Left forelimb (tissue), 1 donor: ENCODE measurements at places on chromosomes 3 and 15.

- no peak for DNase-seq
Measured at GRCh38 chr15:49621887-49622286, 1.0 kb downstream of the DTWD1 start.

- DNase-seq: no peak
Measured at GRCh38 chr3:58566398-58567250, 10.6 kb downstream of the FAM107A start.

GRCh38 chr15:39770748-39771689, 11.6 kb downstream of the FSIP1 start:
- DNase-seq: no peak

DNA sequence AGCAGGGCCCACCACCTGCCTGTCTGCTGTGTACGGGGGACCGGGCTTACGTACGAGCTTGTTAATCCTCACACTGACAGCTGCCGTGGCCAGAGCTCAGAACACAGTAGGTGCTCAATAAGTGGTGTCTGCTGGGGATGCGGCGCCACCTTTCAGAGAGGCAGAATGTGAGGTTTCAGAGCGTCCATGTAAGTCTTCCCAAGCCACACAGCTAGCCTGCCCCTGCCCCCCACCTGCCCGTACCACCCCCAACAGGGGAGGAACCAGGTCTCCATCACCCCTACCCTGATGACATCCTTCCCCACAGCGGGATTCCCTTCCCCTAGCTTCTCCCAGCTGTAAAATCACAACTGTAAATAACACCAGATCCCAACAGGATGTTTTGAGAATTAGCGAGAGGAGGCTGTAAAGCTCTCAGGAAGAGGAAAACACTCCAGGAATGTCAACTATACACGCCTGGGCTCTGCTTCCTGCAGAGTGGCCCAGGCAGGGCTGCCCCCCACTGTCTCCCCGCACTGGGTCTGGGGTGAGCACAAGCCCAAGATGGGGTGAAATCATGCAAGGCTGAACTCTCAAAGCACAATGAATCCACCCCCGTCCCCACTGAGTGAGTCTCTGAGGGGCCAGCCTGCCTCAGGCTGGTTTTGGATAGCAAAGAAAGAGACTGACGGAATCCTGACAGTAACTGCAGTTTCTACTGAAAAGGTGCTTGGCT, 250.1 kb upstream of the LYSMD4 start:
- no peak for DNase-seq

- no peak for DNase-seq
Measured at GRCh38 chr3:132713977-132714727, 8.1 kb downstream of the NPHP3 start.

DNA sequence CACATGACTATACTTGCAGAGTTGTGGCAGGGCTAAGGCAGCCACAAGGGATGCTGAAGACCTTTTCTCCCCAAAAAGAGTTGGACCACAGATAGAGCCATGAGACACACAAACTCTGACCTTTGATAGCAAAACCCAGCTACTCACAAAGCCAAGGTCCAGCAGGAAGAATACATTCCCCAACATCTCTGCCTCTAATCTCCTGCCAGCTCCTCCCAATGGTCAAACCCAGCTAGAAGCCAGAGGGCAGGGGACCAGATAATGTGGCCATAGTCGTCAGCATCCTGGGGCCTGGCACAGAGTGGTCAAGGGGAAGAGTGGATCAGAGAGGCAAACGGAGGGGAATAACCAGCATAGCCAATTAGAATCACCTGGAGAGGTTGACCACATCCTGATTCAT, 28.2 kb downstream of the SLC6A1 start:
- no peak for DNase-seq

GRCh38 chr3:37202035-37202434, 27.7 kb upstream of the LRRFIP2 start:
- no peak for DNase-seq

- DNase-seq: peak; percentile 95
Measured at GRCh38 chr3:197736491-197737318, at the start of gene RUBCN. Gene RUBCN (minus strand): TSS chr3:197736904. CDS start chr3:197736719, 185 bp downstream.

DNA sequence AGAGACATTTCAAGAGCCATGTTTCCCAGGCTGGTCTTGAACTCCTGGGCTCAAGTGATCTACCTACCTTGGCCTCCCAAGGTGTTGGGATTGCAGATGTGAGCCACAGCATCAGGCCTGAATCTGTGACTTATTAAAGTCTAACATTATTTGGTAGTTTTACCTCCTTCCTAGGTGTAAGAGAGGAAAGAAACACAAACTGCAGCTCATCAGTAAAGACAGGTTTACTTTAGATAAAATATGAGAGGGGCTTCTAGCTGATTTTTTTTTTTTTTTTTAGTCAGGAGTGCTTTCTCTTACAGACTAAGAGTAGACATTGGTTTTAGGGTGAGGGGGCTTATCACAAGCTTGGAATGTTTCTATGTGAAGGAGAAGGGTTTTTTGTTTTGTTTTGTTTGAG, 63.9 kb upstream of the RNU6-1 start:
- DNase-seq: no peak

DNA sequence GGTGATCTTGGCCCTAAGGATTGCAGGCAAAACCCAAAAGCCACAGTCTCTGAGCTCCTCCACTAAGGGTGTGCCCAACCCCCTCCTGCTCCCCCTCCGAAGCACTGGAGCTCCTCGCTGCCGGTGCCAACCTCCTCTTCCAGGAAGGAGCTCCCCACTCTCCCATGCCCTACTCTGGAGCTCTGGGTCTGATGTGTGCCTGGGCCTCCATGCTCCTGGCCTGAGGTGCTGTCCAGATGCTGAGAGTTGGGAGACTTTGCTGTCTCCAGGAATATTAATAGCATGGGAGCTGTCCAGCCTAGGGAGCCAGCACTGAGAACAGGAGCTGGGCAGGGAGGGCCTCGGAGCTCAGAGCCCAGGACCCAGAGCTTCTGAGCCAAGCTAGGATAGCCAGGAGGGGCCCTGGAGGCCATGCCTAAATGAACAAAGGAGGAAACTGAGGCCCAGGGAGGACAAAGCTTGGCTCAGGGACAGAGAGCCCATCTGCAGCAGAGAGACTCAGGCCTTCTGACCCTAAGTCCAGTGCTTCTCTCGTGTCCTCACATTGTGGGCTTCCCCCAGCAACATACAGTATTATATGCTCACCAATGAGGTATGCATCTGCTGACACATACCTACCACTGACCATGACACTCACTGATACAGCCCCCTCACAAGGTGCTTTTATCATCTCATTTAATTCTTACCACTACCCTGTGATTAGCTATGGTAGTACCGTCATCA, 36.9 kb upstream of the HERC1 start:
- DNase-seq: peak; percentile 78

DNA sequence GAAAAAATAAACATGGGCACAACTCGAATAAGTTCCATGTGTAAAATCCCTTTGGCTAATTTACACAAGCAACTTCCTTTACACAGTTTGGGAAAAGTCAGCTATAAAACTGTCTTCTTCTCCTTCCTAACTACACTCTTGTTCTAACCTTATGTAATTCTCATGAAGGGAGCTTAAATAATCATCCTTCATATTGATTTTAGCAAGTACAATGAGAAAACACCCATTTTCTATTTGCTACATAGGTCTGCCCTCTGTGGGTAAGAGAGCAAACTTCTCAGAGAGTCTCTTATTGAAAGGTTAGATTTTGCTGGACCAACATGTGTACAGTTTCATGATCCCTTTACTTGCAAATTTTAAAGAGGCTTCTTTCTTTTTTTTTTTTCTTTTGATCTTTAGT, 398.5 kb downstream of the ROBO1 start:
- DNase-seq: no peak

DNA sequence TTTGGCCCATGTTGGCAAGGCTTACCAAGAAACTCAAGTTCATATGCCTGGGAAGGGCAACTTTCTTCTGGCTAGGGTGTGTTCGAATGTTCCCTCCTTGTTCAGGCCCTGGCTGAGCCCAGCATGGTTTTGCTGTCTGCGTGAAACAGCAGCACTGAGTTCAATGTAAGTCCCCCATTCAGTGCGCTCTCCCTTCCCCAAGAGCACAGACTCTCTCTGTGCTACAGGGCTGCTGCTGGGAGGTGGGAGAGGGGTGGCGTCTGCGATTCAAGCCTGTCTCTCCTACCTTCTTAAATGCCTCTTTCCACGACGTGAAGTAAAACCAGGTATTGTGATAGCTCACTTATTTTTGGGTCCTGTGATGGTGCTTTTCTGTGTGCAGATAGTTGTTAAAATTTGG, 289.3 kb upstream of the GOLIM4 start:
- no peak for DNase-seq

GRCh38 chr3:97793420-97794019, 28.3 kb upstream of the CRYBG3 start:
- no peak for DNase-seq

DNA sequence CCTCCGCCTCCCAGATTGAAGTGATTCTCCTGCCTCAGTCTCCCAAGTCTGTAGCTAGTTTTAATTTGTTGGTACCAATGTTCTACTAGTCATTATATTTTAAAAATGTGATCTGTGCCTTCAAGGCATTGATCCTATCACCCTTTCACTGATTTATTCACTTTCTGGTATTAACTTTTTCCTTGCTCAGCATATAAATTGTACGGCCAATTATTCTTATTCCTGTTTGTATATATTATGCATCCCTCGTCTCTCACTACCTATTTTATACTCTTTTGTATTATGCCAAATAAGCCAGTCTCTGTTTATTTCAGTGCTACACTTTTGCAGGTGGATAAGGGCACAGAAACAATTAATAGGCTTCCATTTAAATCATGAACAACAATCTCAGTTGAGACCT, 620.2 kb upstream of the BCHE start:
- no peak for DNase-seq

- DNase-seq: no peak
Measured at GRCh38 chr15:76678766-76679165, 226.4 kb downstream of the SCAPER start.

GRCh38 chr3:152770296-152770695, 64.6 kb upstream of the P2RY1 start:
- no peak for DNase-seq

GRCh38 chr3:143103652-143104051, 15.9 kb upstream of the CHST2 start:
- no peak for DNase-seq

DNA sequence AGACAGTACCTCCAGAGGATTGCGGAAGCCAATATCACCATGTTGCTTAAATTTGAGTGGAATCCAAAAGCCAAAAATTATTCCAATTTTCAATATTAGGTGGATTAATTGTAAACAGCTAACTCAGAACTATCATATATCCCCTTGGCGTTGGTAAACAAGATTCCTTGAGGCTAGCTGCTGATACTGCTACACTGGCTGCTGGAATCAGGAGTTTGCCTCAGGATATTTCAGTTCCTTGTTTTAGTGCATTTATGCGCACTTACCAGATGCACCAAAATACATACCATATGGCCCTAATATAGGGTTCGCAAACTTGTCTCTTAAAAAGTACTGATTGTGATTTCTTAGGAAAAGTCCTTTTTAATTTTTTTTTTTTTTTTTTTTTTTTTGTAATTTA, 605.2 kb upstream of the NAALADL2 start:
- no peak for DNase-seq

GRCh38 chr3:37543666-37544065, 318.0 kb upstream of the CTDSPL start:
- no peak for DNase-seq

DNA sequence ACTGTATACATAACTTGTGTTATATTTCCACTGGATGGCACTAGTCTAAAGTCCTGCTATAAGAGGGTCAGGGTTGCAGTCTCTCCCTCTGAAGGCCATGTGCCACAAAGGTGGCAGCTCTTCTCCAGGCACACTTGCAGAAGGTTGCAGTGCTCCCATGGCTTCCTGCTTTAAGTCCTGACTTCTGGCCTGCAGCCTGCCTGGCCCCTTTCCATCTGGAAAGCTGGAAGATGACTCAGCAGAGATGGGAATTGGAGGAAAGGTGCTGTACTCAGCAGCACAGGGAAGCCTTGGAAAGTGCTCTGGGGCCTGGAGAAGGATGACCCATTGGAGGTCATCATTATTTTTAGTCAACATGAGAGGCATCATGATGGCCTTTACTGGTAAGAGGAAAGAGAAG, 40.9 kb upstream of the MRPL3 start:
- no peak for DNase-seq

DNA sequence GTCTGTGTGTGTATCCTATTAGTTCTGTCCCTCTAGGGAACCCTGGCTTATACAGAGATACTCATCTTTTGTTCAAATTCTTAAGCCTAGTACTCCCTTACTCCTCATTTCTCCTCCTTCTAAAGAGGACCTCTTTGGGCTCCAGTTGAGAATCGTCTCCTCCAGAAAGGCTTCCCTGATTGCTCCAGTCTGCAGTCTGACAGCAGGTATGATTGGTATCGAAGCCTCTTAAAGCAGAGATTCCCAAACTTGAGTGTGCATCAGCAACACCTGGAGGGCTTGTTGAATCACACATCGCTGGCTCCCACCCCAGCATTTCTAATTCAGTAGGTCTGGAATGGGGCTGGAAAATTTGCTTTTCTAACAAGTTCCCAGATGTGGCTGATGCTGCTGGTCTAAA, 60.9 kb upstream of the NMNAT3 start:
- no peak for DNase-seq

GRCh38 chr3:8885536-8886316, 77.5 kb downstream of the RAD18 start:
- DNase-seq: no peak

GRCh38 chr3:5116538-5116937, 5.6 kb upstream of the ARL8B start:
- no peak for DNase-seq

DNA sequence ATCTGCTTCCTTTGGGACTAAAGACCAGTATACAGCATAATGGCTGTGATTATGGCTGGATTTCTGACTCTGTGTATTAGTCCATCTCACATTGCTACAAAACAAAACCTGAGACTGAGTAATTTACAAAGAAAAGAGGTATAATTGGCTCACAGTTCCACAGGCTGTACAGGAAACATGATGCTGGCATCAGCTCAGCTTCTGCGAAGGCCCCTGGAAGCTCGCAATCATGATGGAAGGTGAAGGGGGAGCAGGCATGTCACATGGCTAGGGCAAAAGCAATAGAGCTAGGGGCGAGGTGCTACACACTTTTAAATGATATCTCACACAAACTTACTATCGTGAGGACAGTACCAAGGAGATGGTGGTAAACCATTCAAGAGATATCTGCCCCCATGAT, 68.0 kb upstream of the GADL1 start:
- no peak for DNase-seq

DNA sequence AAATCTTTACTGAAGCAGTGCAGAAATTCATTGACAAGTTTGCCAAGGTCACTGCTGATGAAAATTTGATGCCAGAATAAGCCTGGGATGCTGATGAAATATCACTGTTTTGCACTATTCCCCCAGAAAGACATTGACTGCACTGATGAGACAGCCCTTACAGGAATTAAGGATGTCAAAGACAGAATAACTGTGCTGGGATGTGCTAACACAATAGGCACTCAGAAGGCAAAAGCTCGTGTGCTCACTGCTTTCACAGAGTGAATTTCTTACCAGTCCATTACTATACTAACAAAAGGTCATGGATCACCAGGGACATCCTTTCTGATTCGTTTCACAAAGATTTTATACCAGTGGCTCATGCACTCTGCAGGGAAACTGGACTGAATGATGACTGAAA, 69.4 kb downstream of the MCF2L2 start:
- no peak for DNase-seq

DNA sequence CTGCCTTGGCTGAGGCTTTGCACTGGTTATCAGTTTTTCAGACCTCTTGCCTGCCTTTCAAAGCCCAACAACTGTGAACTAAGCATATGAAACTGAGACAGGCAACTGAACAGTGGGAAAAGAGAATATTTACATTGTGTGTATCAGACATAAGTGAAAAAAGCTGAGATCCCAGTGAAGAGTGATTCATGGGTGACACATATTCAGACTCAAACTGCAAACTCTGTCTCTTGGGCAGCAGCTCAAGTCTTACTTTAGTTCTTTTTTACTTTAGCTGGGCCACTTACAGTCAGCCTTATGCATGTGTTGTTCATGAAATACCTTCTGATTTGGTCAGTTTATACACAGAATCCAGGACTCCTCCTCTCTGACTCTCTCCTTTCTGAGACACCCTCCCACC, 19.2 kb downstream of the SUCLG2 start:
- no peak for DNase-seq
